Neural crest cell (in vitro differentiated cells): ENCODE measurements at places on chromosomes 7 and 10. TPM values are rescaled to one million over a fixed set of nuclear protein-coding genes. Genes with fewer than 3 reads are reported as not detected.

GRCh38 chr10:132674311-132674710 lies 111.6 kb downstream of the NKX6-2 start:
- H3K4me3 ChIP-seq: no peak overlapping the region
- H3K4me1 ChIP-seq: peaks cover 7% of the 10 kb centered on the region
- no peak for DNase-seq
- H3K27ac ChIP-seq: no peak overlapping the region
- peaks cover 8% of the 10 kb centered on the region for H3K36me3 ChIP-seq

DNA sequence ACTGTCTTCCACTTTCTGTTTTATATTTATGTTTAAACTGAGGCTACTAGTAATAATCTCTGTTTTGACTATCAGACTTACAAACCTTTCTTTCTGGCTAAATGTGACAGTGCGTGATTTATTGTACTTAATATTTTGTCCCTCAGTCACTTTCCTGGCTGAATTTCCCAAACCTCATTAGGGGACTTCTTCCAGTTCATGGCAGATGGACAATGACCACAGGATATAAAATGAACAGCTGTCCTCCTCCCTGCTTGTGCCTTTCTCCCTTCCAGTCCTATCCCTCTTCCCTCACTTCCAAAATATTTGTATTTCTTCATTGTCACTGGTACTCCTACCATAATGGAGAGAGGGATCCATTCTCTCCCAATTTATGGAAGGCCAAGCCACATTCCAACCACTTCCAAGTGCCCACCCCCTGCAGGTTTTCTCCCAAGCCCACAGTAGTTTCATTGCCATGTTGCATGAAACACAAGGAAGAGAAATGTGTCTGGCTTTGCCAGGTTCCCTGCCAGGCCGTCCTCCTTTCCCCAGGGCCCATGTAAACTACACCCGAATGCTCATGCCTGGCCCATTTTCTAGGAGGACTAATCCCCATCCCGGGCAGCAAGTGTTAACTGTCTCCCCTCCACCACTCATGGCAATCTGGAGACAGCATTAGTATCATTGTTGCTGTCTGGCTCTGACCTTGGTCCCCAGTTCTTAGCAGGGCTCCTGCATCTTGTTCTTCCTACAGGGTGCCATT lies 269.5 kb upstream of the SLC26A5 start:
- no peak overlapping the region for H3K4me3 ChIP-seq
- DNase-seq: no peak
- H3K36me3 ChIP-seq: no peaks in the 10 kb centered on the region
- no peak overlapping the region for H3K27ac ChIP-seq

GRCh38 chr7:103504505-103505135 lies 58.6 kb upstream of the SLC26A5 start:
- H3K36me3 ChIP-seq: no peaks in the 10 kb centered on the region
- H3K27ac ChIP-seq: no peak overlapping the region
- no peaks in the 10 kb centered on the region for H3K4me1 ChIP-seq

GRCh38 chr10:70571636-70572439 lies 30.7 kb downstream of the PRF1 start:
- H3K27ac ChIP-seq: peak overlapping the region; percentile 3
- no peak overlapping the region for H3K4me3 ChIP-seq
- no peaks in the 10 kb centered on the region for H3K36me3 ChIP-seq
- H3K27me3 ChIP-seq: no peaks in the 10 kb centered on the region

The NXPH1 gene
- 1.0 and 1.1 TPM in 2 replicates for total RNA-seq

The TCAF2 gene
- 0.09 and 0.11 TPM in 2 replicates for total RNA-seq

DNA sequence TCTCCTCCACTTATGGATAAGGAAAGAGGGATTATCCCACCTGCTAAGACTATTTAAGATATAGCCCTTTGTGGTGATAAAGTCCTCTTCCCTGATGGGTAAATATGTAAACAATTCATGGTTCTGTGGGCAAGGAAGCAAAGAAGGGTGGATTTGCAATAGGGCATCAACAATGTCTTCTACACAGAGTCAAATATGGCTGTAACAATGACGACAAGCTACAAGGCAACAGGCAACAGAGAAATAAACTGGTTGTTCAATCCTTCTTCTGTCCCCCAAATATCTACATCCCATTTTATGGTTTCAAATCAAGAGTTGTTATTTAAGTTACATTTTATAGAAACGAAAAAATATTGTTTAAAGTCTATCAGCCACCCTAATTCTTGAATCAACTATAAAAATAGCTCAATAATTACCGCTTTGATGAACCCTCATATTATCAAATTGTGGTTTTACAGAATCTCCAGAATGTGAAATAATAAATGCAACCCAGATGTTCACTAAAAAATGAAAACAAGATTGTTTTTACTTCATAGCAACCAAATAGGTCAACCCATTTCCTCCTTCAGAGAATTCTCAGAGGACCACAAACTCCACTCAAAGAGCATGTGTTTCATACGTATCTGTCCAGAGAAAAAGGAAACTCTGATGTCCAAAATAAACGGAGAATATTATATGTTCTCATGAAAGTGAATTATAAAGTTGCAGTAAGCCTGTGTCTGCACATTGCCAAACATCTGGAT lies 13.8 kb downstream of the CYTH3 start:
- H3K27ac ChIP-seq: no peak overlapping the region
- H3K4me3 ChIP-seq: no peak overlapping the region
